Large intestine (tissue), 12 donors: ENCODE measurements at places on chromosomes 6 and 20. TPM values are rescaled to one million over a fixed set of nuclear protein-coding genes. Genes with fewer than 3 reads are reported as not detected.

The AHCY gene
- polyA plus RNA-seq: 161 TPM

The EPPIN gene
- polyA plus RNA-seq: not detected

The RIPPLY2 gene
- 0.88 TPM for polyA plus RNA-seq

The SDHAF4 gene
- polyA plus RNA-seq: 13.4 TPM

The DAAM2 gene
- 17.8 TPM for polyA plus RNA-seq

The SLC17A3 gene
- polyA plus RNA-seq: 0.43 TPM

DNA sequence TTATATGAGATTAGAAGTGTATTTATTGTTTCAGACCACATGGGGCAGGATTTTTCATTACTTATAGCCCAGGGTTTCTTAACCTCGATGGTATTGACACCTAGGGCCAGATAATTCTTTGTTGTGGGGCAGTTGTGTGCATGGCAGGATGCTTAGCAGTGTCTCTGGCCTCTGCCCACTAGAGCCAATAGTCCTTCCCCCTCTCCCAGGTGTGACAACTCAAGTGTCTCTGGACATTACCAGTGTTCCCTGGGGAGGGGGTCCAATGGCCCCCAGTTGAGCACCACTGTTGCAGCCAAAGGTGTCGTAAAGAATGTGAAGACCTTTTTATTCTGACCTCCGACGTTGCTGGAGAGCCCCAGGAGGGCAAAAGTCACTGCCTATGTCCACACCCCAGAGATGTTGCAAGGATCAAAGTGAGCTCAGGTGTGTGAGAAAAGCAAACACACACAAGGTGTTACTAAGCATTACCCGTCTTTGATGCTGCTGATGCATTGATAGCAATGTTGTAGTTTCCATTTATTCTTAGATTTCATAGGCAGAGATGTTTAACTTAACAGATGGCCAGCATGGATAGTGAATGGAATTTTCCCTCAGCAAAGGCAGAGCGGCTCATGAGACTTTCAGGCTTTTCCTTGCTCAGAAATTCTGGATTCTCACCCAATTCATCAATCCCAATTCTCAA, 22.2 kb downstream of the BANF2 start:
- DNase-seq: peak; percentile 77

DNA sequence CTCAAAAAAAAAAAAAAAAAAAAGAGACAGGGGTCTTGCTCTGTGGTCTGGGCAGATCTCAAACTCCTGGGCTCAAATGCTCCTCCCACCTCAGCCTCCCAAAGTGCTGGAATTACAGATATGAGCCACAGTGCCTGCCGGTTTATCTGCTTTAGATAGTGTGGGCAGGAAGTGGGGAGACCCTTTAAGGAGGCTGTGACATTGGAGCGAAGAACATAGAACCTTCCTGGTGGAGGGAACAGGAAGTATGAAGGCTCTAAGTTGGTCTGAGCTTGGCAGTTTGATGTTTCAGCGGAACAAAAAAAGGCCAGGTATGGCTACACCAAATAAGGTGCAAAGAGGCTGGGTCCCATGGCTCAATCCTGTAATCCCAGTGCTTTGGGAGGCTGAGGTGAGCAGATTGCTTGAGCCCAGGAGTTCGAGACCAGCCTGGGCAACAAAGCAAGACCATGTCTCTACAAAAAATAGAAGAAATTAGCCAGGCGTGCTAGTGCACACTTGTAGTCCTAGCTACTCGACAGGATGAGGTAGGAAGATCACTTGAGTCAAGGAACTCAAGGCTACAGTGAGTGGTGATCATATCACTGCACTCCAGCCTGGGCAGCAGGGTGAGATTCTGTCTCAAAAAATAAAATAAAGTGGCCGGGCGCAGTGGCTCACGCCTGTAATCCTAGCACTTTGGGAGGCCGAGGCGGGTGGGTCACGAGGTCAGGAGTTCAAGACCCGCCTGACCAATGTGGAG, 8.7 kb upstream of the ZMYND8 start:
- no peak for DNase-seq

- no peak for DNase-seq
Observed at GRCh38 chr6:113220832-113221231, 636.3 kb upstream of the MARCKS start.

DNA sequence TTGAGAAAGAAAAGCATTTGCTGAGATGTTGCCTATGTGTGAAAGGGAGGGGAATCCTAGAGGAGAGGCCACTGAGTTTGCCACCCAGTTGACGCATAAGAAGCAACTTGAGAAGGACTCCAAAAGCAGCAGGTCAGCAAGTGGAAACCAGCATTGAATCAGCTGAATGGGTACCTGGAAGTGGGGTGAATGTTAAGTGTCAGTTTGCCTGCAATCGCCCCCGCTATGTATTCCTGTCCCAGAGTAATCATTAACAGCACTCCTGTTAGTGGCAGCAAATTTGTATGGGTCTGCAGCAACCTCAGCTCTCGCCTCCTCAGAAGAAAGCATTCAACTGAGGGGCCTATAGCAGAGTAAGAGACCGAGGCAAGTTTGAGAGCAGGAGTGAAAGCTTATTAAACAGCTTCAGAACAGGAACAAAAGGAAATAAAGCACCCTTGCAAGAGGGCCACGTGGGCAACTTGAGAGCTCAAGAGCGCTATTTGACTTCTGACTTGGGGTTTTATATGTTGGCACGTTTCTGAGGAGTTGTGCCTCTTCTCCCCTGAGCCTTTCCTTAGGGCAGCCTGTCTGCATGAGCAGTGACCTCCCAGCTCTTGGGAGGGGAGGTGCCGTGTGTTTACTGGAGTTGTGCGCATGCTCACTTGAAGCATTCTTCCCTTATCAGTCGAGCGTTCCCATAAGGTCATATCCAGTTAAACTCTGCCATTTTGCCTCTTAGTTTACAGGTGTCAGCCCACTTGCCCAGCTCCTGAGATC, 122.6 kb upstream of the PHACTR1 start:
- peak; percentile 50 for DNase-seq

DNA sequence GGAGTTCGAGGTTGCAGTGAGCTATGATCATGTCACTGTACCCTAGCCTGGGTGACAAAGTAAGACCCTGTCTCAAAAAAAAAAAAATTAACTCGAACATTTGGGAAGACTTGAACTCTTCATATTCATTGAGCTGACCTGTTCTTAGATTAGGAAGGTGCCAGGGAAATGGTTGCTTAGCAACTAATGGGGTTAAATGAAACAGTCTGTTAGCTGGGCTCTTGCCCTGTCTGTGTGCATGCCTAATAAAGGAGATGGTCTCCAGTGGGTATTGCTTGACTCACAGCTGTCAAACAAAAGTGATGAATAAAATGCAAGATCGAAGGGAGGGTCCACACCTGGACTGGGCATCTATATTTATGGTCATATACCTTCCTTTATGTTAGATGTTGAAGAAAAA, 101.8 kb downstream of the KLHL32 start:
- DNase-seq: no peak

DNA sequence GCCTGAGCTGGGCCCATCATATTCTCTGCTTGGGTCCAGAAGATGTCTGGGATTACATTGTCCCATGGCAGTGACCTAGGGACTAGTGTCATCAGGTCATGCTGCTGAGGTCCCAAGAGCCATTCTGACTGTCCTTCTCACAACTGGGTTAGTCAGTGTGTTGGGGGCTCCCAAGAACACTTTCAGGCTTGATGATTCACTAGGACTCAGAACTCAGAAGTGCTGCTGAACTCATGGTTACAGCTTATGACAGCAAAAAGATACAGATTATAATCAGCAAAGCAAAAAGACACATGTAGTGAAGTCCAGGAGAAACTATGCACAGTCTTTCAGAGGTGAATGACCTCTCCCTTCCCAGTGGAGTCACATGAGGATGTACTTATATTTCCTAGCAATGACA, 107.8 kb downstream of the SYNE1 start:
- DNase-seq: no peak

- DNase-seq: no peak
Observed at GRCh38 chr6:148652205-148652604, 94.6 kb upstream of the UST start.

DNA sequence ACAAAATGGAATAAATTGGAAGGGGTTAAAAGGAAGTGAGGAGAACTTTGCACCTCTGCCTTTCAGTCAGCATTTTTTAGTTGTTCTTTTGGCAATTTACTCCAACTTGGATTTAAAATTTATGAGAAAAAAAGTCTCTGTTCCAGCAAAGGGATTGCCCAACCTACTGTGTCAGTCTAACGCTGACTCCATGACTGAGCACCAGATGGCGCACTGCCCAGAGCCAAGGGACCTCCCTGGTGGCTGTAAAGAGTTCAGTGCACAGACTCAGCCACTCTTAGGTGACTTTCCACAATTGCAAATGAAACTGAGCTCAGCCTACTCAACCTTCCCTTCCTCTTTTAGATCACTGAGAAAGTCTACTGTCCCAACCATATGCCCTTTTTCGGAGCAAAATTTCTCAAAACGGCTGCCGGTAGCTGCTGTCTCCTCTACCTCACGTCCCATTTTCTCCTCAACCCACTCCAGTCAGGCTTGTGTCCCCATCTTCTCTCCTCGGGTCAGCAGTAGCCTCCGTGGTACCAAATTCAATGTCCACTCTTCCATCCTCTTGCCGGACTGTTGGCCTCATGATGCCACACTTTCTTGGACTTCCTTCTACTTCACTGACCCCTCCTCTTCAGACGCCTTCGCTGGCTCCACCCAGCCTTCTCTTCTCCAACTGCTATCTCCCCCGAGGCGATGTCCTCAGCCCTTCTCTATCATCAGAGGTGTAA, 38.7 kb downstream of the GSTA2 start:
- peak; percentile 83 for DNase-seq

DNA sequence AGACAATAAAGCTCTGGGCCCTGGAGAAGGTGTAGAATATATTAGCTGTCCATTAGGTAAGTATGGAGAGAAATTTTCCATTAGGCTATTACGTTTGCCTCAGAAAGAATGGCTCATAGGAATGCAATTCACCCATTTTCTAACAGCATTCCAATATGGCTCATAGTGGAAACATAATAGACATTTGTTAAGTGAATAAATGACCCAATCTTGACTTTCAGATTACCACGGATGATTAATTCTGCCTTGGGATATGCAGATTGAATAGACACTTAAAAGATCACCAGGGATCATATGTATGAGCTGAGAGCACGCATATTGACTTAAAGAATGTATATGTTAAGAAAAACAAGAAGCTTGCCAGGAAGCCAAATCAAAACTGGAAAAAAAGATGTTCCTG, 209.1 kb upstream of the CDYL start:
- DNase-seq: no peak

- no peak for DNase-seq
Observed at GRCh38 chr6:52964318-52964717, 30.8 kb downstream of the GSTA4 start.

DNA sequence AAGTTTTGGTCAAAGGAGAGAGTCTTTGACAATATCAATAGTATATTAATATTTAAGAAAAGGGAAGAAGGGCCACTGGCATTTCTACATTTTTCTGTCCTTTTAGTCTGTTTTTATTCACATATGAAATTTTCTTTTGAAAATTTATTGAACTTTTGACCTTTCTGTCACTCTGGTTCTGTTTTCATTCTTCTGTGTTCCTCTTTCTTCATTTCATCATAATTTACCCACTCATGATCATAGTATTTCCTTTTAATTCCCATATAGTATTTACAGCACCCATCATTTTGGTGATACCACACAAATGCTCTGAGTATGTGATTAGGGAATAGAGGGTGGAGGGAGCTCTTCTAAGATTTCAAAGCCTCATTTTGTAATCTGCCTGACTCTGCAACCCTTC, 142.8 kb downstream of the GJA1 start:
- no peak for DNase-seq

DNA sequence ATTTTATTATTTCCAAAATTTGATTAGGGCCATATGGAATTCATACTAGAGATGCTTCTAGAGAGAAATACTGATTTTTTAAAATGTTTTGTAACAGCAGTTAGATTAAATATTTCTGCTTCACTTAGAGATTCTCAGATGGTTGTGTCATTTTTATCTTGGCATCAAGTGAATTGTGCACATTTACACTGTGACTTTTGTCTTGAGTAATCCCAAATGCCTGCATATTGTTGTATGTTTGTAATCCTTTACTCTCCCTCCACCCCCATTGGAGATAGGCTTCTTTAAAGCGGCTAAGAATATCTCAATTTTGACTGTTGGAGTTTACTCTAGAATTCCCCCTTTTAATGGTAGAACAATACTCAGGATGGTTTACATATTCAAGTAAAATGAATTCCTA, 19.0 kb downstream of the STX16 start:
- no peak for DNase-seq

- no peak for DNase-seq
Observed at GRCh38 chr6:135871296-135871695, 19.8 kb downstream of the PDE7B start.

DNA sequence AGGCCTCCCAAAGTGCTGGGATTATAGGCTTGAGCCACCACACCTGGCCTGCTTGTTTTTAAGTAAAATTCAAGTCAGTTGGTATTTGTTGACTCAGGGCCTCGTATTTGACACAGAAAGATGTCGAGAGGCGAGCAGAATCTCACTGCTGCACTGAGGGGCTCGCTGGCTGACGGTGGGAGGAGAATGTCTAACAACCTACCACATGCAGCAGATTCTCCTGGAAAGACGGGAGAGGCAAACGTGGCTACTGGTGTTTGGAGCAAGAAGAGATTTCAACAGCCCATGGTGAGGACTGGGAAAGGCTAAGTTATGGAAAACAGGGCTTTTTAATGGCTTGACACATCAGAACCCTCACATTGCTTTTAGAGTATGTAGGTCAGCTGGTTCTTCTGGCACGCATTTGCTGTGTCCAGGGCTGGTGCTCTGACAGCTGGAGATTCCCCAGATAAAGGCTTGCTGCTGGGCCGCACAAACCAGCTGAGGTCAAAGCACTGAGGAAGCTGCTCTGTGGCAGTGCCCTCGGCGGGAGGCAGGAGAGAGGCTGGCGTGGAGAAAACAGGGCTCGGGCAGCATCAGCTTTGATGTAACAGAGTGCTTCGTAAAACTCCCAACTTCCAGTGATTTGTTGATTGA, 84.2 kb upstream of the FRMD1 start:
- no peak for DNase-seq

DNA sequence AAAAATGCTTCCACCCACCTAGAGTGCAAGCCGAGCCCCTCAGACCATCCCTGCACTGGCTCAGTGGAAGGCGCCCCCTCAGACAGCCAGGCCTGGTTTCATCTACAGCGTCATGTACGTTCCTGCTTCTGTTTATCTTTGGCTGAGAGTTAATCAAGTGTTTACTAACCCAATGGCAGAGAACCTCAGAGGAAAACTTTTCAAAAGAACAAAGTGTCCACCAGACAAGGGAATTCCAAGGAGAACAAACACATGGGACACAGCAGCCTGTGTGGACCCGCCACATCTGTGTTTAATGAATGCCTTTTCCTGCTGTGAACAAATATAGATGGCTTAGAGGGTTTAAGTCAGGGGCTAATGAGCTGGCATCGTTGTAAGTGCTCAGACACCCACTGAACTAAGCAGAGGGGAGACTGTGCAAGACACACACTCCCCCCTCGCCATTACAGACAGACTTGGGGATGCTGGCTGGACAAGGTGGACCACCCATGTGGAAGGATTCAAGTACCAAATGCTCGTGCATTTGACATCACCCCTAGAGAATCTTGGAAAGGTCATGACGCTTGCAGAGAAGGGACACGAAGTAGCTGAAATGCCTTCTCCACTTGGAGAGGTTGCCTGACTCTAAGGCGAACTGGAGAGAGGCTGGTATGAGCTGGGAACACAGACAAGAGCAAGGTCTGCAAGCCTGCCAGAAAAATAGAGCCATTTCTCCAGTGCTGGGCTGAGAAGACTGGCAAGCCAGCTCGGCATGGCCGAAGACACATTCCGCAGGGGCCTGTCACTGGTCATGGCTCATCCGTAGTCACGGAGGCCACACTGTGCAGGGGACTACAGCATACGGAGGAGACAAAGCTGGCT, 53.5 kb upstream of the NXT1 start:
- DNase-seq: no peak

- no peak for DNase-seq
Observed at GRCh38 chr20:12061466-12061865, 143.8 kb downstream of the BTBD3 start.
